ENCODE measurements at places on chromosomes 1 and 21.
A peak's percentile ranks its signal among the peaks of the same experiment; 100 is the strongest.

DNA sequence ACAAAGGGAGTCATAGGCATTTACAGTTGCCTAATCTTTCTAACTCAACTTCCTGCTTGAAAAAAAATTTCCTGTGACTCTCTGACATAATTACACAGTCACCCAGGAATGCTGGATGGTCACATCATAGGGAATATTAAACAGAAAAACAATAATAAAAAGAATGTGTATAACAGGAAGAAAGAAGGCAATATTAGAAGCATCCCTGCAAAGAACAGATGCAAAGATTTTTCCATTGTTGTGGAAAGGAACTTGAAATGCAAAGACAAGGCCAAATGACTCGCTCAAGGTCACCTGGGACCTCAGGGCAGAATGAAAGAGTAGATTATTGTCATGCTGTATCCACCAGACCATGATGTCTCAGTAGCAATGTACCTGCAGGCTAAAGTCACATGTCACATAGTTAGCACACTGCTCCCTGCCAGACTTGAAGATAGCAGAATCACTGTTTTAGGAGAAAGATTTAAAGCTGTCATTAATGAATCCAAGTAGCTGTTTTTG is 184.3 kb downstream of the CYYR1 start:
- peak; percentile 42 for DNase-seq

- DNase-seq = no peak
Measured at GRCh38 chr1:30380625-30380984, 342.8 kb downstream of the MATN1 start.

GRCh38 chr21:42245331-42246193 is 26.6 kb downstream of the ABCG1 start:
- DNase-seq = peak; percentile 35

- DNase-seq = peak; percentile 19
Measured at GRCh38 chr1:65362545-65362944, 53.2 kb downstream of the DNAJC6 start.

GRCh38 chr21:42655796-42656770 is 2.7 kb downstream of the PDE9A start:
- peak; percentile 41 for DNase-seq

DNA sequence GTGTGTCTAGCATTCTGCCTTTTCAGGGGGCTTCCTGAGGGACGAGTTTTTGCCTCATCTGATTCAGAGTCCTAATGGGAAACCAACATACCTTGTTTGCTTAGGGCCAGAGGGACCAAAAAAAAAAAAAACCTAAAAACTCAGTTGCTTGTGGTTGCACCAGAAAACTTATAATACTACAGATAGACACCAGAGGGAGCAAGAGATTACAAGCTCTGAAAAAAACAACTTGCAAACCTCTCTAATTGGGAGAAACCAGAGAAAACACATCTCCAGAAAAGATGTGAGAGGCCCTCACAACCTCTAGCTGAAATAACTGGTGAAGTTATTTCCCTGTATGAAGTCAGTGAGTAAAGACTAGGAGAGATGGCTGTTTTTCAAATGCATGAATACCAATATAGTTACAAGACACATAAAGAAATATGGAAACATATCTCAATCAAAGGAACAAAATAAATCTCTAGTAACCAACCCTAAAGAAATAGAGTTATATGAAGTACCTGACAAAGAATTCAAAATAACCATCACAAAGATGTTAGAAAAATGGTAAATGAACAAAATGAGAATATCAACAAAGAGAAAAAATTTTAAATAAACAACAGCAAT is 233.7 kb upstream of the NFIA start:
- DNase-seq = peak; percentile 85

DNA sequence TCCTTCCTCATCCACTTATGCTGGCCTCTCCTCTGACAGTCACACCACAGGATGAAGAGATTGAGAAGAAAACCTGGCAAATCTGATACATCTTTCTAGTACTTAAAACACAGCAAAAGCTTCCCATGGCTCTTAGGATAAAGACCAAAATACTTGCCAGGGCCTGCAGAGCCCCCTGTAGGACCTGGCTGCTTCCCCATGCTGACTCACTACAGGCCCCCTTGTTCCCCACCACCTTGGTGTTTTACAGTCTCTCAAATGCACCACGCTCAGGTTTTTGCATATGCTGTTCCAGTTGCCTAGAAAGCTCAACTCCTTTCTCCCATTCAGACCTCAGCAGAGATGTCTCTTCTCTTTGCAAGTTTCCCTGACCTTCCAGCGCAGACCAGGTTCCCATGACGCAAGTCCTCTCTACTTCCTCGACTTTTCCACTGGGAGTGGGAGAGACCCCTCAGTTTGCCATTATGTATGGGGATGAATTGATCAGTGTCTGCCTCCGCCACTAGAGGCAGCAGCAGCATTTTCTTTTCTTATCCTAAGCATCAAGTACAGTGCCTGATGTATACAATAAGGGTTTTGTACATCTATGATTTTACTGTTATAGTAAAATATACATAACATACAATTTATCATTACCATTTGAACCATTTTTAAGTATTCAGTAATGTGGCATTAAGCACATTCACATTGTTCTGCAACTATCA is 113.8 kb upstream of the C8B start:
- no peak for DNase-seq

DNA sequence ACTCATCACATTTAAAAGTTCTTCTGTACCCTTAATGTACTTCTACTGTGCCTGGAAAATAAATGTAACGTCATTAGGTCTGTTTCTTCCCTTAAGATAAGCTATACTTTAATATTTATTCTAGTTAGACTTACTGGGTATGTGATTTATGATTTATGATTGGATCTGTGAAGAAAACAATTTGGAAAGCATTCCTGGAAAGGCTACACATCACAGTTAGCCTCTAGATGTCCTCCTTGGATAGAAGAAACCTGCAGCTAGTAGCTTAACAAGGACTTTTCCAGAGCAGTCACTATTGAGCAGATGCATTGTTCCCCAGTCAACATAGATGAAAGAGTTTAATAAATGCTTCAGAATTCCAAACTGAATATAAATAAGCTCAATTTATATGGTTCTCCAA is 22.2 kb upstream of the ABL2 start:
- peak; percentile 49 for DNase-seq

- no peak for DNase-seq
Measured at GRCh38 chr1:172154551-172154950, 265.9 kb upstream of the C1orf105 start.

DNA sequence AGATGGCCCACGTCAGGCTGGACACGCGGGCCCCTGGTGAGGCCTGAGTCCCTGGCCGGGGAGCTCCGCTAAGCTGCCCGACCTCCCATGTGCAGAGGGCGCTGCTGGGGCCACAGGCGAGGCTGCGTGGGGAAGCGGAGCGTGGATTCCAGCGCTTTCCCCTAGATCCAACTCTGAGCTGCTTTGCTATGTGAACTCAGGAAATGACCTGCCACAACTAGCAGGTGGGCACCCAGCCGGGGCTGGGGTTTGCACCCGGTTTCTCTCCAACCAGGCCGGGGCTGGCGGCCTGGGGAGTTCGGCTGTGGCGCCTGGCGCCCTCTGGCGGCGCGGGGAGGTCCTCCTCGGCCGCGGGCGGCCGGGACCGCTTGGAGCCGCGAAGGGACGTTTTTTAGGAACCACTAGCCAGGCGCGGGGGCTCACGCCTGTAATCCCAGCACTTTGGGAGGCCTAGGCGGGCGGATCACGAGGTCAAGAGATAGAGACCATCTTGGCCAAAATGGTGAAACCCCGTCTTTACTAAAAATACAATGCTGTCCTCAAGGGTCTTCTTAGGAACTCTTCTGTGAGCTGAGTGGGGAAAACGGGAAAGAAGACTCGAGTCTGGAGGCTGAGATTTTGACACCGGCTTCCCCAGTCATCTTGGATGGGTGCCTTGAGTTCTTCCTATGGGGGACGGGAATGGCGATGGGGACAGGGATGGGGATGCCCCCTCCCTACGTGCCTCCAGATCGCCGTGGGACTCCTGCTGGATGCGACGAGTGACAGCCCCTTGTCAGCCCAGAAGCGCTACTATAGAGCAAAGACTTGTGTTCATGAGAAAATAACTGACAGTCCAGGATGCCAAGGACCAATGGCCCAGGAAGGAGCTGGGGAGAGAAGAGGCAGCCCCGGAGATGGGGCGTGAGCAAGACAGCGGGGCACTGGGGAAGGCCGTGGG is 12.6 kb downstream of the PYCR2 start:
- peak; percentile 70 for DNase-seq

DNA sequence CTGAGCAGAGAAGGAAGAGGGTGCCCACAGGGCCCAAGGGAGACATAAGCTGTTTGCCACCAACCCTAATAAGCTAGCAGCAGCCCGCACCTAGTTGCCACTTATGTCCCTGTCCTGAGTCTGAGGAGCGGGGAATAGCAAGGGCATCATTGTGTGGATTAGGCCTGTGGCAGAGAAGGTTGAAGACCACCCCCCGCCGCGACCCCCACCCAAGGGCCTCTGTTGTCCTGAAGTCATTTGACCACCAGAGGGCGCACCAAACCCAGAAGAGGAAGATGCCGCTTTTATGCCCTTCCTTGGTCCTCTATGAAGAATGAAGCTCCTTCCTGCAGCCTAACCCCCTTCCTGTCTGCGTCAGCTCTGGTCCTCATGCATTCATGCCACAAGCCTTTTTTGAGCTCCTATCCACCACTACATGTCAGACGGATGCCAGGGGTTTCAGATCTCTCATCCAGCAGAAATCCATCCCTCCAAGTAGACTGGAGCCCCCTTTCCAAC is 16.6 kb downstream of the RHBG start:
- DNase-seq = peak; percentile 78

GRCh38 chr1:50197216-50197615 is 88.5 kb downstream of the ELAVL4 start:
- no peak for DNase-seq

DNA sequence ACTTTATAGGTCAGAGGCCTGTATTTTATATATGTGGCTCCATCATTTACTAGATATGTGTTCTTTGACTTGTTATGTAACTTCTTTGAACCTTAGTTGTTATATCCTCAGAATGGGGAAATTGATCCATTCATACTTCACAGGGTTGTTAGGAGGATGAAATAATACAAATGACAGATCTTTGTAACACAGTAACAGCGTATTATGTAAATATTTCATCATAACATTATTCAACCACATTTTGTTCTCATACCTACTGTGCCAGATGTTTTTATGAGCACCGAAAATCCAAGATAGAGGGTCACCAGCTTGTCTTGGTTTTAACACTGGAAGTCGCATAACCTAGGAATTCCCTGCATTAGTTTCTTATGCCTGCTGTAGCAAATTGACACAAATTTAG is 3.3 kb downstream of the SUCO start:
- no peak for DNase-seq

DNA sequence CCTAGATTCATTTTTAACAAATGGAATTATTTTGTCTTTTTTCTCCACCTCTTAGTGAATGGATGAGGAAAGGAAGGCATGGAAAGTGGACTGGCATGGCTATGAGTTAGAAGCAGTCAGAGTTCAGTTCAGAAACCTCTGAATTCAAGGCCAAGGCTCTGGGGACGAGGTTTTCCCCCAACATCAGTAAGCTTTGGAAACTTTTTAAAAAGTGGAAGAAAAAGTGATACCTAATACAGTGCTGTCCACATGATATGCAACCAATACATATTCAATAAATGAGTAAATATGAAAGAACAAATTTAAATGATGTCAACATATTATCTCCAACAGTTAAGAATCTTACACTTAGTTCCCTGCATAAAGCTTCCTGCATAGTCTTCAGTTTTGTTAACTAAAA is 204.7 kb downstream of the HLX start:
- no peak for DNase-seq

DNA sequence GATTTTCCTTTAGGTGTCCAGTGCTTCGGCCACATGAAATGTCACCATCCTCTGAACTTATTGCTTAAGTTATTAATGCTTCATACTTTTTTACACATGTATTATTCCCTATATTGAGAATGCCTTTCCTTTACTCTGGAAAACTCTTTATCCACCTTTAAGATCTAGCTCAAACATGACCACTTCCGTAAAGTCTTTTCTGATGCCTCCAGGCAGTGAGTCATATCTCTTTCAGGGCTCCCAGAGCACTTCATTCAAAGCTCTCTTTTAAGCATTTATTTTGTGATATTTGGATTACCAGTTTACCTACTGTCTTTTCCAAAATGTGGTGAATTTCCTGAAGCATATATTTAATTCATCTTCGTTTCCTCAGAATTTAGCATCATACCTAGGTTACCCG is 178.9 kb downstream of the HS2ST1 start:
- peak; percentile 33 for DNase-seq

GRCh38 chr1:78038491-78038939 is 7.3 kb upstream of the GIPC2 start:
- DNase-seq = no peak

DNA sequence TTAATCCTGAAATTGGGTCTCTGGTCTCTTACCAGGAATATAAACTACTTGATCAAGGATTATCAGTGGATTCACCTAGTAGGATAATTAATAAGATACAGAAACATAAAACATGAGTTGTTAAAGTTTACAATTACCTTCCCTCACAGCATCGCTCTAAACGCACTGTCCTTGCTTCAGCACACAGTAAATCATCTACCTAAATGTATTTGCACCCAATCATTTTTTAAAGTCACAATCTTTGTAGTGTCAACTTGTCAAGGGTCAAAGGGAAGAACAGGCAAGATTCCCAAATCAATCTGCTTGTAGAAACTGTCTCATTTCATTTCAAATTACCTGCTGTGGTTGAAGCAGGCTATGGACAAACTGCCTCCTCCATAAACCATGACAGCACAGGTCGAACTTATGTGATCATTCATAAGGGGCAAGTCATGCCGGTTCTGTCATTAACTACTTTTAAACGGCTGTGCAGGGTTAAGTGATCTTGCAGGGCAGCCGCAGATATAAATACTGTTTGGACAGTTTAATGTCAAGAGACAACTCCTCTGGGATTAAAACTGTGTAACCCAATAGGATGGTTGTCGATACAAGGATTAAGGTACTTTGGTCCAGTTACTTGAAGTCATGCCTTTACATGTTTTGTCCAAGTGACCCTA is 93.6 kb downstream of the ZNF281 start:
- DNase-seq = no peak

GRCh38 chr1:23456226-23456625 is 27.8 kb downstream of the ASAP3 start:
- no peak for DNase-seq

- DNase-seq = peak; percentile 83
Measured at GRCh38 chr1:211750599-211750998, 75.2 kb upstream of the NEK2 start.

DNA sequence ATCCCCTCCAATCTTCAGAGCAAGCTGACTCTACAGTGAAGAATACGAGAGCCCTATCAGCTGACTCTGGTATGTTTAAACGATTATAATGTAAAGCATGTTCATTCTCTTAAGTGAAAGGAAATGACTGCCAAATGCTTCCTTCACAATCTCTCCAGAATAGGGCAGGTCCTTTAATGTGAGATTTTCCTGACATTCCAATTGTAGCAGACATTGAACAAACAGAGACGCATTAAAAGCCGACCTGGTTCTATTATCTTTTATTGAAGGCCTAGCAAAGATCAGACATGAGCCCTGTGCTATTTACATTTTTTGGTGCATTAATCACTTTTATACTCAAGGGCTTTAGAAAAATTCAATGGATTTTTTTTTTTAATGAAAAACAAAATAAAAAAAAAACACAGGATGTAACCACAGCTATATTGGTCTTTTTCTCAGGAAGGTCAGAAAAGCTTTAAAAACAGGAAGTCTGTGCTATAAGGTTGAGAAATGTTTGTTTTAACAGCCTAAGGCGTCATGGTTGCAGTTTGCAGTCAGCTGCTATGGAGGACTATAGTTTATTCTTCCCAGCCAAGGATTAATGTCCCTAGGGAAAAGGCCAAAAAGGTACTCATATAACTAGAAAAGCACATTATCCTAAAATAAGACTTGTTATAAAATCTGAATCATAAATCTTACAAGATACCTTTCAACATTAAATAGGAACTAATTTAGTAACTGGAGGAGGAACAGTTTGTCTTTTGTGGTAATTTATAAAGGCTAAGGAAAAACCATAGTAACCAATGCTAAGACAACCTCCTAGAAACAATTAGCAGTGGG is 104.8 kb downstream of the RERE start:
- peak; percentile 79 for DNase-seq
